ENCODE measurements at places on chromosomes 11 and 22. TPM values are rescaled to one million over a fixed set of nuclear protein-coding genes. Genes with fewer than 3 reads are reported as not detected.

Gene CCDC117
- 11.0 TPM for total RNA-seq

Gene APOBEC3B
- 27.5 TPM for total RNA-seq

Gene CDKN1C
- total RNA-seq: 2.6 TPM

Gene BAIAP2L2
- 5.9 TPM for total RNA-seq

Gene OAF
- total RNA-seq: 7.2 TPM

Gene GUCY1A2
- total RNA-seq: 0.06 TPM

Gene EMID1
- not detected for total RNA-seq

Gene PMM1
- 32.3 TPM for total RNA-seq

Gene SAC3D1
- total RNA-seq: 62.7 TPM

Gene SOX10
- not detected for total RNA-seq

Gene C11orf91
- total RNA-seq: 0.85 TPM

Gene MS4A1
- not detected for total RNA-seq

Gene CCDC15
- total RNA-seq: 0.71 TPM

Gene IRAG1
- total RNA-seq: not detected

Gene GLYAT
- total RNA-seq: not detected

Gene CD3G
- total RNA-seq: not detected

Gene SHANK3
- 1.9 TPM for total RNA-seq

Gene ROBO3
- total RNA-seq: 2.7 TPM

Gene TBX1
- total RNA-seq: 5.7 TPM

Gene GAB4
- total RNA-seq: not detected

Gene SPI1
- not detected for total RNA-seq

Gene MMP11
- total RNA-seq: 0.32 TPM

Gene MUS81
- 42.3 TPM for total RNA-seq

Gene RAB3IL1
- total RNA-seq: 15.7 TPM

Gene OR52E8
- not detected for total RNA-seq

Gene OR8A1
- not detected for total RNA-seq

Gene SLC7A4
- total RNA-seq: not detected

Gene DGAT2
- total RNA-seq: 1.7 TPM

Gene C11orf24
- 60.9 TPM for total RNA-seq

Gene BTG4
- not detected for total RNA-seq

Gene CHRNA10
- 1.9 TPM for total RNA-seq

Gene UBQLN3
- total RNA-seq: not detected

Data from A549 treated with ZK216348 at 1 μM for 4 hours (cell line).